ENCODE measurements at places on chromosomes 11 and 22.

DNA sequence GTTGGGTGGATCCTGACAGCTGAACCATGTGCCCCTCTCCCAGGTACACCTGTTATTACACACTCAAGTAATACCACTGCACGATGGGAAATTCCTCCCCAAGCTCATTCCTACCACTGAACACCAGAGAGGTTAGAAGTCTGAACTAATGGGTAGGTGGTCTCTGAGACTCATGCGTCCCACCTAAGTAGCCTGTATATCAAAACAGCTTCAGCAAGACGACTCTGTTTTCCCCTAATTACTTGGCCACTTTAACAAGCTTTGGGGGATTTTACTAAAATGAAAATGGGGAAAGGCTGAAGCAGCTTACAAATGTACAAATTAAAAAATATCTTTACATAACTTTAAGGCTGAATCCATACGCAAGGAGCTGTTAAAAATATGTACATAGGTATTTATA, 29.4 kb downstream of the LGR4 start:
- H3K27ac ChIP-seq, result no peak overlapping the region
- DNase-seq, result no peak

GRCh38 chr11:109870297-109870696, 222.9 kb upstream of the ZC3H12C start:
- no peaks in the 10 kb centered on the region for H3K27me3 ChIP-seq
- DNase-seq, result no peak
- no peak overlapping the region for H3K4me3 ChIP-seq
- H3K36me3 ChIP-seq, result no peaks in the 10 kb centered on the region
- H3K27ac ChIP-seq, result no peak overlapping the region

- DNase-seq, result no peak
- H3K36me3 ChIP-seq, result no peaks in the 10 kb centered on the region
- no peaks in the 10 kb centered on the region for H3K4me1 ChIP-seq
These were observed 60.6 kb downstream of the PTPRJ start for GRCh38 chr11:48040830-48041444.

- 0 out of 2 replicates have a peak, but pooled peaks cover 5% of the 10 kb centered on the region for H3K4me1 ChIP-seq
- H3K36me3 ChIP-seq, result peaks cover 66% of the 10 kb centered on the region
- no peak for DNase-seq
- H3K4me3 ChIP-seq, result no peak overlapping the region
- no peaks in the 10 kb centered on the region for H3K27me3 ChIP-seq
These were observed 6.4 kb downstream of the CCND1 start for GRCh38 chr11:69647390-69647748.

DNA sequence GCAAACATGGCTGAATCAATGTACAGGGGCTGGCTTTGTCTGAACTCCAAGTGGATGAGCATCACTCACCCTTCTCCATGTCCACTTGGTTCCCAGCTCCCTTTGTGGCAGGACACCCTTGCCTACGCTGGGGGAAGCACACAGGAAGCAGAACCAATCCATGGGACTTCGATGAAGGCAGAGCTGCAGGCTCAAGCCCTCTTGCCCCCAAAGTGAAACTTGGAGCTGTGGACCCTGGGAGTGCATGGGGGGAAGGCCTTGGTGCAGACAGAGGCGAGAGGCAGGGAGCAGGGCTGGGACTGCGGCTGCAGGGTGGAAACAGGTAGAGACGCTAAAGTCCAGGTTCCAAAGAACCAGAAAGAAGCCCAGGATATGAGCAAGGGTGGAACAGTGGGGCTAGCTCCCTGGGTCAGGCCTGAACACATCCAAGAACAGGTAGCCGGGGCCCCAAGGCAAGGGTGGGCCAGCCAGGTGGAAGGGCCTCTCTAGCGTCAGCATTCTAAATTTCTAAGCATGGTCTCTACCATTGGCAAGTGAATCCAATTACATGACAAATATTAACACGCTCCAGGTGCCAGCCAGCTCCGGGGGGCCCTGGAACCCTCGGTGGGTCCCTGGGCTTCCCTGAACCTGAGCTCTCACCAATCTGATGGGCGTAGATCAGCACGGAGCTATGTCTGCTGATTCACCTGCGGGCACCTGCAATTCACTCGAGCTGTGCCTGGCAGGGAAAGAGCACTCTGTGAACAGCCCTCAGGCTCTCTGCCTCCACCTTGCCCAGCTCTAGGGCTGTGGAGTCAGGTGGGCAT, 532.8 kb downstream of the BRD1 start:
- no peaks in the 10 kb centered on the region for H3K27me3 ChIP-seq
- no peaks in the 10 kb centered on the region for H3K36me3 ChIP-seq
- no peaks in the 10 kb centered on the region for H3K4me1 ChIP-seq
- no peak overlapping the region for H3K27ac ChIP-seq
- no peak for DNase-seq

DNA sequence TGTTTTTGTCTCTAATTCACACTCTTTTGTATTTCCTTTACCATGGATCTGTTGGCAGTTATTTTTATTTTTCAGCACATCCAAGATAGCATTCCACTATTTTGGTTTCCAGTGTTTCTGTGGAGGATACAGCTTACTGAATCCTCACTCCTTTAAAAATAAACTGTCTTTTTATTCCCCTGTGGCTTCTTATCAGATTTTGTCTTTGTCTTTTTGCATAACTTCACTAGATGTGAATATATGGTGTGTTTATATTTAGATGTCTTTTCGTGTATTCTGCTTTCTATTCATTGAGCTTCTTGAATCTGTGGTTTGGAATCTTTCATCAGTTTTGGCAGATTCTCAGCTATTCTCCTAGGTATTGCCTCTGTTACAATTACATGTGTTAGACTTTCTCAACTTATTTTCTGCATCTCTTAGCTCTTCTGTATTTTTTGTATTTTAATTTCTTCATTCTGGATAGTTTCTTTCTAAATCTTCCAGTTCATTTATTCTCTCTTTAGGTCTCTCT, 7.4 kb upstream of the ATXN10 start:
- DNase-seq, result no peak
- no peaks in the 10 kb centered on the region for H3K27me3 ChIP-seq

- H3K4me3 ChIP-seq, result no peak overlapping the region
- DNase-seq, result no peak
- H3K27ac ChIP-seq, result no peak overlapping the region
- no peaks in the 10 kb centered on the region for H3K36me3 ChIP-seq
- H3K27me3 ChIP-seq, result no peaks in the 10 kb centered on the region
These were observed 83.3 kb downstream of the ZC3H12C start for GRCh38 chr11:110176366-110177085.

Data from iPS DF 6.9 (cell line).